ENCODE measurements at places on chromosomes 12 and 14. TPM values are rescaled to one million over a fixed set of nuclear protein-coding genes. Genes with fewer than 3 reads are reported as not detected.

- DNase-seq = no peak
Observed at GRCh38 chr14:72825486-72825885, 68.4 kb downstream of the DPF3 start.

- no peak for DNase-seq
Observed at GRCh38 chr12:87155621-87156020, 873.6 kb downstream of the C12orf50 start.

GRCh38 chr12:63521706-63522105 lies 146.6 kb downstream of the DPY19L2 start:
- DNase-seq = no peak

DNA sequence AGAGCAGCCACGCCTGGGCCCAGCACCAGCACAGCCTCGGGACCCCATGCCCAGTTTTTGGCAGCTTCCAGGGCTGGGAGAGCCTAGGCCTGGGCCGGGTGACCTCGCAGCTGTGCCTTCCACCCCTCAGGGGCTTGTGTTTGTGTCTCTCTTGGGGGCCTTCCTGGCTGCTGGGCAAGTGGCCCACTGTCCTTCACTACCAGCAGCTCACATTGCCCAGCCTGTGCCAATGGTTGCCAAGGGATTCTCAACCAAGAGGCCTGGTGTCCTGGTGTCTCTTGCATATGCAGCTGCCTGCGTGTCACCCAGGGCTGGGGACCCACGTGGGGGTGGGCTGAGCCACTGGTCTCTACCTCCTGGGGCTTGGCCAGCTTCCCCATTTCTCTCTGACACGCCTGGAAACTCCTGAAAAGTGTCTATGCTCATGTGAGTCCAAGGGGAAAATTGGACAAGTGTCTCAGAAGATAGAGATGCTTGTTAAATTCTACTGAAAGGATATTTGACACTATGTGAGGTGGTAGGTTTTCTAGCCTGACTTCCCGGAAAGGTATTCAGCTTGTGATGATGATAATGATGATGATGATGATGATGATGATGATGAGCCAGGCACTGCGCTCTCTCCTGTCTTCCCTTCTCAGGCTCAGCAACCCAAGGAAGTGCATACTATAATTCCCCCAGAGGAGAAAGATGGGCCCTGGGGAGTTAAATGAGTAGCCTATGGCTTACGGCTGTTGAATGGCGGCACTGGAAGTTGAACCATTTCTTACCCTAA lies 48.8 kb upstream of the ESRRB start:
- no peak for DNase-seq

GRCh38 chr12:6073426-6073825 lies 51.0 kb downstream of the VWF start:
- DNase-seq = no peak

- DNase-seq = no peak
Observed at GRCh38 chr14:100889641-100890040, 13.9 kb downstream of the RTL1 start.

DNA sequence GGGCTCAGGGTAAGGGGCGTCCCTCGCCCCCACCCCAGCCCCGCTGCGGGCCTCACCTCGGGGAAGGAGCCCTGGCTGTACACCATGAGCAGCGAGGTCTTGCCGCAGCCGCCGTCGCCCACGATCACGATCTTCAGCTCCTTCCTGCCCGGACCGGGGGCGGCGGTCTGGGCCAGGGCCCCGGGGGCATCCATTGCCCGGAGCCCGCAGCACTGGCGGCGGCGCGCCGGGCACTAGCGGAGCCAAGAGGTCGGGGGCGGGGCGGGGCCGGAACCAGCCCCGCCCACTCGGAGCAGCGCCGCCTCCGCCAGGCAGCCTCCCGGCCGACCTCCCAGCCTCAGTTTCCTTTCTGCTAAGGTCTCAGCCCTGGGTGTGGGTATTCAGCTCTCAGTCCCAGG lies at the start of gene RHOF:
RHOF (minus strand) TSS at position 249 of the 398 bp plus-strand sequence; CDS start at position 194, 55 bp downstream.
- no peak for DNase-seq

DNA sequence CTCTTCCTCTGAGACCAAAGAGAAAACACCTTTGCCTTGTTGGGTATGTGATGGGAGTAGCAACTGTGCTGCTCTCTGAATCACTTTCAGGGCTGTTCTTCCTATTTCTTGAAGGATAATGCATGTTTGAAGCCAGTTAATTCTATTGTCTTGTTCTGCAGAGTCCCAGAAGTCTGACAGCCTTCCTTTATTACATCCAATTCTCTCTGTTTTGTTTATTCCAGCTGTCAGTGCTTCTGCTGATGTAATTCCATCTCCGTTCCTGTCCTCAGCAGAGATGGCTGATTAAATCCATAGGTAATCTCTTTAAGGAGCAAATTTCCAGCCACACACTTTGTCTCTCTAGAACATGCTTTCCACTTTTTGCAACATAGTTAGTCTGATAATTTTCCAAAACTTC lies 59.7 kb downstream of the MGAT4C start:
- no peak for DNase-seq

- DNase-seq = no peak
Observed at GRCh38 chr14:59600211-59600945, 23.8 kb upstream of the CCDC175 start.

DNA sequence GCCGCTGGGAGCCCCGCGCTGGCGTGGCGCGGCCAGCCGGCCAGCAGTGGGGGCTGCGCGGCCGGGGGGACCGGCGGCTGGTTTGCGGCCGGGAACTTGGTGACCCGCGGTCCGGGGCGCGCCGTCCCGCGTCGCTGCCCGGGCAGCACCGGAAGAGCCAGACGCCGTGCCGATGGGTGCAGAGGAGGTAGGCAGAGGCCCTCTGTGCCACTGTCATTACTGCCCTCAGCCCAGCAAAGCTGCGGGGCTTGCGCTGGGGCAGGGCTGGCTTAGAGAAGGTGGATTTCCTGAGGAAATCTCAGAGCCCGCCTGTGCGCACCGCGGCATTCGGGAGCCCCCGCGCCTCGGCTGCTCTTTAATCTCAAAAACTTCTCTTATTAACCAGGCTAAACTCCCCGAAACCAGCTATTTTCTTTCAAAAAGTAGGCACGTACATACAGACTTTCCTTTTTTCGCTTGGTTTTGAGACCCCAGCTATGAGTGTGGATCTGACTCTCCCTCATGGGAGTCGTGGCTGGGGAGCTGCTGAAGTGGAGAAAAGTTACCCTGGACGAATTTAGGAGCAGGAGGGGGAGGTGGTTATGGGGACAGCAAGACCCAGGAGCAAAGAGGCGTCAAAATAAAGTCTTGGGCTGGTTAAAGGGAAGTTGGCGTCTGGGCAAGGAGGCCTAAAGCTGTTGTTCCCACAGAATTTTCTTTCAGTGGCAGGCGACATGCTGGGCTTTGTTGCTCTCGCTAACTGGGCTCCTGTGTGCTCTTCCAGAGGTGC lies 802 bp downstream of the SUSD6 start:
- DNase-seq = no peak

DNA sequence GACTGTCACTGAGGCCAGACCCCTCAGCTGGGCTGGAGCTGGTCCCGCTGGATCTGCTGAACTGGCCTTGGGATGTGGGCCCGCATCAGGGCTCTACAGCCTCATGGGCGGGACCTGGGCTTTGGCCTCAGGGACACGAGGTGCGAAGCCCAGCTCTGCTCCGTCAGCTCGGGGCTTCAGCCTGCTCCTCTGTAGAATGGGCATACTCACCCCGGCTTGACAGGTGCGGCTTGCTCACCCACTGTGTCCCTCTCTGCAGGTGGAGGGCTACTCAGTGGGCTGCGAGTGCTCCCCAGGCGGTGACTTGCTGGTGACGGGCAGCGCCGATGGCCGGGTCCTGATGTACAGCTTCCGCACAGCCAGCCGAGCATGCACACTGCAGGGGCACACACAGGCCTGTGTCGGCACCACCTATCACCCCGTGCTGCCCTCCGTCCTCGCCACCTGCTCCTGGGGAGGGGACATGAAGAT lies 57.6 kb downstream of the BEGAIN start:
- no peak for DNase-seq

GRCh38 chr14:45715946-45716345 lies 462.9 kb upstream of the MIS18BP1 start:
- no peak for DNase-seq

DNA sequence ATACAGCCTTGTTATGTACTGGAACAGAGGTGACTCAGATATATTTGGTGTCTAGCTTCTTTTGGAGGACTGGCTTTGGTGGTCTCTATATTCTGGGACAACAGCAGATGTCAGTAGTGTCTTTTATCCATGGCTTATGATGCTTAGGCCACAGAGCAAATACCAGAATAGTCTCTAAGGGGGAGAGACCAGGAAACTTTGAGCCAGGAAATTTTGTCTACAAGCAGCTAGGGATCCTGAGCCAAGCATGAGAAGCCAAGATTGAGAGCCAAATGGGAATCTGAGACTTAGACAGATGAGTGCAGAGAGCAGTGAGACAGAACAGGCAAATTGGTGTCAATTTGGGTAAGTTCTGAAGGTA lies 28.4 kb upstream of the PTPRR start:
- peak; percentile 95 for DNase-seq

- DNase-seq = no peak
Observed at GRCh38 chr14:76724651-76725550, 36.4 kb upstream of the VASH1 start.

- DNase-seq = no peak
Observed at GRCh38 chr14:23324993-23325392, 3.7 kb downstream of the PABPN1 start.

- DNase-seq = no peak
Observed at GRCh38 chr12:67697443-67697842, 48.9 kb downstream of the DYRK2 start.

SERPINA6 gene
- not detected for total RNA-seq

LRRC10 gene
- 0.10 TPM for total RNA-seq

KLRD1 gene
- 0.79 TPM for total RNA-seq

CCDC197 gene
- not detected for total RNA-seq

SYNDIG1L gene
- not detected for total RNA-seq

KIF5A gene
- 0.39 TPM for total RNA-seq

NAV3 gene
- total RNA-seq = 43.8 TPM

PRICKLE1 gene
- total RNA-seq = 34.7 TPM

Data from skin of body (tissue), 3 donors.